Body of pancreas (tissue), 4 donors: ENCODE measurements at places on chromosomes 7 and 10. TPM values are rescaled to one million over a fixed set of nuclear protein-coding genes. Genes with fewer than 3 reads are reported as not detected.
A peak's percentile ranks its signal among the peaks of the same experiment; 100 is the strongest.

Gene LLCFC1
- not detected for total RNA-seq

Gene MMP21
- not detected for total RNA-seq

Gene MBL2
- total RNA-seq: not detected

Gene PODXL
- 36.9 TPM for total RNA-seq

Gene AS3MT
- 4.7 TPM for total RNA-seq

Gene TMEM176A
- total RNA-seq: 27.5 TPM

Gene FGL2
- 4.3 TPM for total RNA-seq

Gene KIAA1549
- total RNA-seq: 5.3 TPM

Gene PDZD7
- total RNA-seq: 0.52 TPM

Gene CYP3A4
- total RNA-seq: 0.99 TPM

Gene RNF32
- total RNA-seq: 0.99 TPM

GRCh38 chr10:129048513-129048912 lies 418.5 kb upstream of the MGMT start:
- no peak for DNase-seq

GRCh38 chr7:73678862-73679261 lies 4.4 kb downstream of the DNAJC30 start:
- DNase-seq: peak; percentile 31

DNA sequence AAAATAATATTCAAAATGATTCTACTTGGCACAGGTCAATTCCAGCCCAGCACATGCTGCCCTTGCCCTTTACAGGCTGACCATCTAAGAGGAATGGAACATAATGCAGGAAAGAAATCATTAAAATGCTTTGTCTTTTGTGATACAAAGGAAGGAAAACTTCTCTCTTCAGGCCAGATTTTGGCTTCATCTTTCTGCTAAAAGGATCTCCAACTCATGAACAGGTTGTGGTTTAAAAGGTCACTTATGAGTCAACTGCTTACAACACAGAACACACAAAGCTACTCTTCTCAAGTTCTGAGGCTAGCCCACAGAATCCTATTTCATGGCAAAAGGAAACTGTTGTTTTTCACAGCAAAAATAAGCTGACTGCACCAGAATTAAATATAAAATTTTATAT lies 197.1 kb downstream of the DOCK4 start:
- DNase-seq: no peak

DNA sequence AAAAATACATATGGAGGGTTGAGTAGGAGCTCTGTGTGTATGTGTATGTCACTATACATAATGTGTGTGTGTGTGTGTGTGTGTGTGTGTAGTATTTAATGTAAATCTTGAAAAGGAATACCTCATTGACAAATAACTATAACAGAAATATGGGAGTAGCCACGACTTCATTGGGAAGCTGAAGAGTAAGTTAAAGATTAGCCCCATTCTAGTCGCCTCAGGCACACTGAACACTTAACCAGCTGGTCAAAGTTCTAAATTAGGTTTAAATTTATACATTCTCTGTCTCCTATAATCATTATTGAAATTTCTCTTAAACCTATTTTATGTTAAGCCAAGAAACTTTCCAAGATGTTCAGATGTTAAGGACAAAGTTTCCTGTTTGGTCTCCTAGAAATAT lies 45.3 kb downstream of the FAM13C start:
- DNase-seq: no peak

GRCh38 chr7:17422966-17423365 lies 124.5 kb downstream of the AHR start:
- DNase-seq: no peak

- DNase-seq: no peak
Measured at GRCh38 chr7:137625197-137625596, 221.6 kb downstream of the DGKI start.

DNA sequence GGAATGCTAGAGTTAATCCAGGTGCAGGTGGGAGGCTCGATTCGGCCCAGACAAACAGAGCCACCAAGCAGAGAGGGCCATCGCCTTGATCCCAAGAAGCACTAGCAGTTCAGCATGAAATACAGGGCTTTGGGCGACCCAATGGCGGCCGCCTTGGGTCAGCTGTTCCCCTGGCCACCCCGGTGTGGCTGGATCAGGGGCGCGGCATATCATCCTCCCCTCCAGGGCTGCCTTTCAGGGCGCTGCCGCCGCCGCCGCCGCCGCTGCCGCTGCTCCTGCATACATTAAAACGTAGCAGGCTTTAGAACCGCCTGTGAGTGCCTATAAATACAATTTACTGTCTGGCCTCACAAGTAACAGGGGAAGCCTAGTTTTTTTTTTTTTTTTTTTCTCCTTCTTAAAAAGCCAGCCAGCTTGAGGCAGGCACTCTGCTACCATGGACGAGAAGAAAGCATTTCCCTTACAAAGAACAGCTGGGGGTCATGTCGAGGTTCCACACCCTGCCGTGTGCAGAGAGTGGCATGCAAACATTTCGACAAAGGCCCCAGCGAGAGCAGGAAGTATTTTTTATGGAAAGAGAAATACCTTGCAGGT lies 57.7 kb upstream of the EFCAB10 start:
- DNase-seq: no peak

- DNase-seq: no peak
Measured at GRCh38 chr7:138303230-138304070, 156.6 kb upstream of the TRIM24 start.

- DNase-seq: peak; percentile 53
Measured at GRCh38 chr7:45000093-45001032, at the start of gene CCM2. CCM2 (plus strand) TSS chr7:45000201; CDS start chr7:45000334, 133 bp downstream.

- DNase-seq: no peak
Measured at GRCh38 chr10:59382831-59383295, 20.5 kb upstream of the FAM13C start.

DNA sequence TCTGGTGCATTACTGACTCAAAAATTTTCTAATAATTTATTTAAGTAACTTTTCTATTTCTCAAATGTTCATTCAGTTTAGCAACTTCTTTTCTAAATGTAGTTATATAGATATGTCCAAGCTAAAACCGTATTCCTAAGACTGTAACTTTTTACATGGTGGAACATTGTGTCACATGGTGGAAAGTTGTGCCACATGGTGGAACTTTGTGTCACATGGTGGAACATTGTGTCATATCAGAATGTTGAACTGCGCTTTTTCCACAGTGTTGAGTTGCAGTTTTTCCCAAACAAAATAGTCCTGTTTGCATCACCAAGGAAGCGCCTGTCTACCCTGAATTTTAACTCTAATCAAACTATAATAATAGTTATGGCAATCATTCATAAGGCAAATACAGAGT lies 109.3 kb downstream of the ANKRD30A start:
- DNase-seq: no peak

- DNase-seq: no peak
Measured at GRCh38 chr10:71920540-71921323, 43.5 kb upstream of the CHST3 start.

- peak; percentile 97 for DNase-seq
Measured at GRCh38 chr10:79084012-79084971, 15.5 kb downstream of the ZMIZ1 start.

DNA sequence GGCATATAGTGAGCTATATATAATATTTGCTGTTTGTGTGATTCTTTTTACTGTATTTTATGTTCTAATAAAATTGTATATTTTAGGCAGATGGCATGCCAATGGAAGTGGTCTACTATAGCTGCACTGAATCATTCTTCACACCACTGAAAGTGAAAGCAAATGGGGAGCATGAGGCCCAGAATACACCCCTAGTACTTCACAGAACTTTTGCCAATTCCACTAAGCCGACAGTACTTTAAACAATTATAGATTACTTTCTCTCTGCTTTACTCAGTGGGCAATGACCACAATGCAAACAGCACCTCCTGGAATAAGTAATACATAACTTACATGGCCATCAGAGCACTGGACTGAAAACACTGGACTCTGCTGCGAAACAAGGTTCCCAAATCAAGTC lies 70.2 kb downstream of the ANKRD26 start:
- DNase-seq: no peak

DNA sequence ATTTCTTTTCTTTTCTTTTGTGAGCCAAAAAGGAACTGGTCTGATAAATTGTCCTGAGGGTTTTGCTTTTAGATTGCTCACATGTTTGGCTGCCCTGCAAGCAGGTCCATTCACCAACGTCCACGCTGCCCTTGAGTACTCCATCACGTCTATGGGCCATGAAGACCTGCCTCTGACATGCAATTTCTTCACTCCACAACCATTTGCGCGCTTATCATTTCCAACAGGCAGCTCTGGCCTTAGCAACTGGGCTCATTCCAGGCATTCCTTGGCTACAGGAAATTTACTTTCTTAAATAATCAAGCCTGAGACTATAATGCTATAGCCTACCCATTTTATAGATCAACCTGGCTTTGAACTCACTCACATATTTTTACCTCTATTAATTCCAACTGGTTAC lies 408.3 kb upstream of the C7orf33 start:
- no peak for DNase-seq

DNA sequence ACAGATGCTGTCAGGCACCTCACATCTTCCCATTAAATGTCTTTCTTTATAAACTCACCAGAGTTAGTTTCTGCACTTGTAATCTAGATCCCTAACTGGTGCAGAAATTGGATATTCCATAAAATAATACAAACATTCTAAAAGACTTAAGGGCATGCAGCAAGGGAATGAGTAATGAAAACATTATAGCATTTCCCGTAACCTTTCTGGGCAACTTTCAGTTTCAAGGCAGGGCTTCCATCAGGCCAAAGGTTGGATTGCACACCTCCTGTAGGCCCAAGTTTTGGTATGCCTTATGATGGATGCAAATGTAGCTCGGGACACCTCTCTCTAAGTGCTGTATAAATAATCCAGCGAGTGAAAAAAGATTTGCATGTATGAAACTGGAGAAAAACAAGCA lies 129.9 kb upstream of the LYZL2 start:
- DNase-seq: no peak

DNA sequence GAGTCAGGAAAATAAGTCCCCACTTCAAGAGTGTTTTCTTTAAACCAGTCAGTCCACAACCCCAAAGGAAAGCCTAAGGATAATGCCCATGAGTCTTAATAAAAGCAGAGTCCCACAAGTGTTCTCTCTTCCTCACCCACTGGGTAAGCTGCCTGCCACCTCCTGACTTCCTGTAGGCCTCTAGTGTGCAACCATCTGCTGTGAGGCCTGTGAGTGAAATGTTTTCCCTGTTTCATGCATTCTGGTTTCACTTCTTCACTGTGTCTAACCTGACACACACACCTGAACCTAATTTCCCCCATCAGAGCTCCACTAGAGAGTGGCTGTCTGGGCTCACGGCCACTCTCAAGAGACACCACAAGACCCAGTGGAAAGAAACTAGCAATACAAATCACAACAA lies 38.9 kb upstream of the GDF10 start:
- DNase-seq: no peak

- DNase-seq: no peak
Measured at GRCh38 chr7:16795624-16796023, 9.2 kb downstream of the AGR2 start.

DNA sequence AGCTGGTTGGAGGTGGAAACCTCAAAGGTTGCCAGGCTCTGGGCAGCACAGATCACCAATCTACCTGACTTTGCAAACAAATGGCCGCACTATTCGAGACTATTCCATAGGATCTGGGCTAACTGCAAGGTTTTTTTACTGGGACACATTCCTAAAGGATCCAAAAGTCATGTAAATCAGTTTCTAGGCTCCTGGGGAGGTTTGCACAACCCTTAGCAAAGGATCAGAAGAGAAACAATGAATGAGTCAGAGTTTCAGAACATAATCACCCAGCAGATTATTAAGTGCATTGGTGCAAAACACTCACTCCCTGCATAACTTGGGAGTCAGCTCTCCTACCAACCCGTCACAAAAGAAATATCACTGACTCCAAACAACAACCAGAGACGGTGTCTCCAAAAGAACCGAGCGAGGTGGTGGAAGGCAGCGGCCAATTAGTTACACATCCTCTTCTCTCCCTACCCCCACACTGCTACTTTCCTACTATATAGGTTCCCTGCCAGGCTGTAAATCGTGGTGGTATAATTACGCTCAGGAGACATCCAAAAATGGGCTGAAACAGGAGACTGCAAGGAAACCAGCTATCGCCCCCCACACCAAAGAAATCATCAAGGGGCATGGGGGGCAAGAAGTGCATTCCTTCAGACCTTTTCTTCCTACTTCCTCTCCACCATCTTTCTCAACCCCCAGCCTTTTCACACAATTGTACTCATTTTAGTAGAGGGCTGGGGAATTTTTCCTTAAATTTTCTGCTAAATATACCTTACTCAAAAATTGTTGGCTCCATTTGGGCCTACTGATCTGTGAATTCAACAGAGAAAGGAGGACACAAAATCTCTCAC lies 3.2 kb downstream of the UBE2H start:
- no peak for DNase-seq

DNA sequence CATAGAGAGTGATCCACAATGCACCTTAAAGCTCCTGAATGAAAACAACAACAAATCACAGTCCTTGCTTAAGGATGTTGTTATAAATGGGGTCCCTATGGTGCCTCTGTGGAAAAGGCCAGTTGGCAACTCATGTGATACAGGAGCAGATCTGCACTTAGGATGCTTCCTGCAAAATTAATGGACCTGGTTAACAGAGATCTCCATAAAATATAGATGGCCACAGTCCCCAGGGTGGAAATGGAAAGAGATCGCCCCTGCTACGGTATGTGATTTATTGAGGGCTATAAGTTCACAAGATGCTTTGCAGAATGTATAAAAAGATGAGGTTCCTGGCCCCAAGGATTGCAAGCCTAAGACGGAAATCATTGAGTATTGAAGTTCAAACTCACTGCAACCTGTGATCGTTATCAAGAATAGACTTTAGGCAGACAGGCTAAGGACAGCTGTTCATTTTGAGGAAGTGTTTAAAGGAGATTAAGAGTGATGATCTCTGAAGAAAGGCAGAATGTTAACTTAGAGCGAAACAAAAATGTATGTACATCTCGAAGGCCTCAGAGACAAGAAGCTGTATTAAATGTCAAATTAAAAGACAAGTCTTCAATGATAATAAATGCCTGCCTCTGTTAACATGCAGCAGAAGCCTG lies 174.1 kb upstream of the PLPP4 start:
- DNase-seq: no peak

DNA sequence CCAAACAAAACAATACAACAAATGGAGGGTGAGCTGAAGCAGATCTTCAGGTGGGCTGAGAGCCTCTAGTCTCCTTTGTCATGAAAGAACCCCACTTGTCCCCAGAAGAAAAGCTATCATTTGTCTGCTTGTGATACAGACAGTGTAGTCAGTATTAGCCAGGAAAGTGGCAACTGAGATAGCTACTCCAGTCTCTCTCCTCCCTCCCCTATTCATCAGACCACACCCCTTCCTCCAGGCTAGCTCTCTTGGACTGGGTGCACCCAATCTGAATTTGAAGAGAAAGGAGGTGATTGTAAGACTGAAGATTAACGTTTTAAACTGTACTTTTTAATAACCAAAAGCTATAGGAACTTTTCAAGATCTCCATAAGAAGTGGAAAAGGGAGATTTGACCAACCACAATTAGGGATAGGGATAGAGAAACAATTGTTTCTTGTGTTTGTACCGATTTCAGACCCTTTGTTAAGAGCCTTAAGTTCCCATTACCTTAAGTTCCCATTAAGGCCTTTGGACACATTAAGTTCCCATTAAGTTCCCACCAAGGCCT lies 14.1 kb downstream of the BMPR1A start:
- no peak for DNase-seq

GRCh38 chr7:94295850-94296249 lies 98.8 kb upstream of the COL1A2 start:
- no peak for DNase-seq

- peak; percentile 35 for DNase-seq
Measured at GRCh38 chr10:17872191-17873091, 63.3 kb downstream of the MRC1 start.
